Stimulated activated CD8-positive, alpha-beta memory T cell treated with anti-CD3 and anti-CD28 coated beads, Interleukin-2, amount 100 ng/mL, for 1 hour (primary cell): ENCODE measurements at places on chromosomes 5 and 9.

DNA sequence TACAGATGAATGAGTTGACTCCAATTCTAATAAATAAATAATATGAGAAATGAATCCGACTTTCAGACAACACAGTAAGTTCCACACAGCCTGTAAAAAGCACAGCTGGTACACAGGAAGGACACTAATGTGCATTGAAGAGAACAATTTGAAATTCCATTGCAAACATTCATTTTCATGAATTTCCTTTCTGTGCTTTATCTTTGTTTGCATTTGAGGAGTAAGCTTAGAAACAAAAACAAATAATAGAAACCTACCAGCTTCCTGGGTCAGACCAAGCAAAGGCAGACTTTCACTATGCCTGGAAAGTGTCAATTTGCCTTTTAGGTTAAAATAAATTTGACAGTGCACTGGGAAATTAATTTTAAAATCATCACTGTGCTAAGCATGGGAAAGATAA is 143.8 kb upstream of the VLDLR start:
- no peak for DNase-seq

- DNase-seq: no peak
These were observed 165.3 kb downstream of the PAX5 start for GRCh38 chr9:36868586-36869282.

- DNase-seq: no peak
These were observed at the start of gene ACSL6 for GRCh38 chr5:132011622-132012343. ACSL6 (minus strand) TSS chr5:132011658; CDS start chr5:132011553, 105 bp downstream.

DNA sequence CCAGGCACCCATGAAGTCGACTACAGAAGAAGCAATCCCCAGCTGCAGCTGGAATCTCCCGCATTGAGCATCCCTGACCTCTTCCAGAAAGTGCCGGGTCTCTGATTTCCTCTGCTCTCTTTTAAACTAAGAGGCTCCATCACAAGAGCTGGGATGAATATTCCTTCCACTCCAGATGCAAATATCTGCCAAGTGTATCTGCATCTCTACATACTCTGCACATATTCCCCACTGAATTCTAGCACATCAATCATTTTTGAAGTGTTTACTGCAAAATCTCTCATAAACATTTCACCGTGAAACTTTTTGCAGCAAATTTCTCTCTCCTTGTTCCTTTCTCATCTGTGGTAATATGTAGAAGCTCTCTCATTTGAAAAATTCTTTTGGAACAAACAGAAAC is 161.5 kb downstream of the GABRB2 start:
- DNase-seq: no peak

DNA sequence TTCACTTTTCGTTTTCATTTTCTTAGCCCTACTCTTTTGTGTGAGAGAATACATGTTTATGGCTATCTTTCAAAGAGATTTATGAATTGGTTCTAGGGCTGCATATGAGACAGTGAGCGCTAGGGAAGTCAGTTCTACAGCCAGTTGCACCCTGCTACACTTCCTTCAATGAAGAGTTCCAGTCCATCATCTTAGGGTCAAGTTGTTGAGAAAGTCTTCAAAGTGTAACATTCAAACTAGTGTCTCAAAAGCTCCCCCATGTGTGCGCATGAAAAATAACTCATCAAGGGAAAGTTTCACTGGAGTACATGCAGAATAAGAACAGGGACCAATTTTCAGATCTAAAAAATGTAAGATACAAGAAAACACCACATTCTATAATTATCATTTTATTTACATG is 317.2 kb downstream of the DEPDC1B start:
- no peak for DNase-seq

DNA sequence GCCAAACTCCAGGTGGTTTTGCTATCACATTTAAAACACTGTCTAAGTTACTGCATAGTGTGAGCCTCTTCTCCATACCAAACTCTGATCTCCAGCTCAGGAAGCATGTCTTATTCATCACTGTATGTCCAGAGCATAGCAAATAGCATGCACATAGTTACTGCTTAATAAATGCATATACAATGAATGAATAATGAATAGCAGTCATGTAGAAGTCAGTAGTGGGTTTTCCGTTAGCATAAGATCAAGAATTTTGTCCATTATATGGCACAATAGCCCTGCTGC is 329.4 kb downstream of the ARRDC3 start:
- no peak for DNase-seq

- no peak for DNase-seq
These were observed 36.4 kb downstream of the JADE2 start for GRCh38 chr5:134561871-134562296.

DNA sequence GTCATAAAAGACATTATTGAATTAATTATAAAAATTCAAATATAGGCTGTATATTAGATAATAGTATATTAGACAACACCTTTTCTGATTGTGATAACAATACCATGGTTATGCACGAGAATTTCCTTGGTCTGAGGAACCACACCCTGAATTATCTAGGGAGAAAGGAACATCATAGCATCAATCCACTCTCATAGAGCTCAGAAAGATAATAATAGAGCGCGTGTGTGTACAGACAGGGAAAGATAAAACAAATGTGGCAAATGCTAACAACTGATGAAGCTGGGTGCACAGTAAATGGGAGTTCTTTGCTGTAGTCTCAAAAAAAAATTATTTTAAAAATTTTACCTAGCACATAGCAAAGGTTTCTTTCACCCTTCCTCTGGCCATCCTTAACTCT is 143.5 kb downstream of the CDK5RAP2 start:
- DNase-seq: no peak

GRCh38 chr9:129182625-129183494 is 4.8 kb upstream of the IER5L start:
- DNase-seq: no peak

GRCh38 chr5:35811108-35811741 is 45.5 kb upstream of the IL7R start:
- DNase-seq: no peak
